ENCODE measurements at places on chromosomes 12 and 14. TPM values are rescaled to one million over a fixed set of nuclear protein-coding genes. Genes with fewer than 3 reads are reported as not detected.

- H3K4me1 ChIP-seq: peaks cover 38% of the 10 kb centered on the region
- H3K36me3 ChIP-seq: no peaks in the 10 kb centered on the region
- H3K27me3 ChIP-seq: no peaks in the 10 kb centered on the region
- no peak overlapping the region for H3K4me3 ChIP-seq
- H3K27ac ChIP-seq: no peak overlapping the region
- DNase-seq: no peak
Observed at GRCh38 chr14:99947695-99948094, 117.5 kb upstream of the EVL start.

GRCh38 chr12:8491646-8492530, 21.4 kb upstream of the CLEC4D start:
- DNase-seq: no peak
- H3K27me3 ChIP-seq: no peaks in the 10 kb centered on the region
- H3K36me3 ChIP-seq: no peaks in the 10 kb centered on the region
- H3K4me3 ChIP-seq: no peak overlapping the region

GRCh38 chr14:75232597-75232996, 46.0 kb upstream of the FOS start:
- no peaks in the 10 kb centered on the region for H3K27me3 ChIP-seq
- no peak overlapping the region for H3K27ac ChIP-seq
- peaks cover 12% of the 10 kb centered on the region for H3K4me1 ChIP-seq
- no peak overlapping the region for H3K4me3 ChIP-seq
- H3K36me3 ChIP-seq: no peaks in the 10 kb centered on the region

- H3K27me3 ChIP-seq: no peaks in the 10 kb centered on the region
- H3K36me3 ChIP-seq: no peaks in the 10 kb centered on the region
- DNase-seq: no peak
- no peaks in the 10 kb centered on the region for H3K4me1 ChIP-seq
- no peak overlapping the region for H3K27ac ChIP-seq
Observed at GRCh38 chr12:90100579-90100978, 391.9 kb upstream of the ATP2B1 start.

DNA sequence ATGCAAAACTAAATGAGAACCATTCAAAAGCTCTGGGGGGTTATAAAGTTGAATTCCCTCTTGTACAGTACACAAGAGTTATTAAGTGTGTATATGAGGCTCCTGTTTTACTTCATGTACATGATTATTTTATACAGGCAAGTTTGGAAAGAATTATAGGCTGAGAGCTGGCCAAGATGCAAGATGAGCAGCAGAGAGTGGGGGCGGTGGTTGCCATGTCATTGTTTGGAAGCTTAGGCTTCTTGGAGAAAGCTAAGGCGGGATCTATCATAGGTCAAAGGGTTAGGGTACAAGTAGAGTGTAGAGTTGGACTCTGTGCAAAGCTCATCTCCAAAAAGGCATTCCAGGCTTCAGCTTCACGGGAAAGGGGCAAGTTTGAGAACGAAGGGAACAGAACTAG, 297.1 kb upstream of the TBX3 start:
- no peak overlapping the region for H3K4me3 ChIP-seq
- no peaks in the 10 kb centered on the region for H3K4me1 ChIP-seq
- H3K27ac ChIP-seq: no peak overlapping the region
- no peaks in the 10 kb centered on the region for H3K36me3 ChIP-seq
- H3K27me3 ChIP-seq: no peaks in the 10 kb centered on the region

GRCh38 chr12:93808169-93808899, 131.2 kb downstream of the CRADD start:
- no peaks in the 10 kb centered on the region for H3K27me3 ChIP-seq
- no peak overlapping the region for H3K4me3 ChIP-seq
- no peaks in the 10 kb centered on the region for H3K36me3 ChIP-seq
- no peak overlapping the region for H3K27ac ChIP-seq
- no peaks in the 10 kb centered on the region for H3K4me1 ChIP-seq

- no peaks in the 10 kb centered on the region for H3K36me3 ChIP-seq
- no peak overlapping the region for H3K27ac ChIP-seq
- DNase-seq: no peak
Observed at GRCh38 chr14:36226164-36226563, 49.6 kb upstream of the PTCSC3 start.

GRCh38 chr14:105313381-105314286, 914 bp upstream of the PACS2 start:
- H3K4me3 ChIP-seq: peak overlapping the region; percentile 48
- peaks cover 7% of the 10 kb centered on the region for H3K4me1 ChIP-seq
- no peaks in the 10 kb centered on the region for H3K36me3 ChIP-seq
- H3K27me3 ChIP-seq: no peaks in the 10 kb centered on the region
- peak overlapping the region; percentile 82 for H3K27ac ChIP-seq

DNA sequence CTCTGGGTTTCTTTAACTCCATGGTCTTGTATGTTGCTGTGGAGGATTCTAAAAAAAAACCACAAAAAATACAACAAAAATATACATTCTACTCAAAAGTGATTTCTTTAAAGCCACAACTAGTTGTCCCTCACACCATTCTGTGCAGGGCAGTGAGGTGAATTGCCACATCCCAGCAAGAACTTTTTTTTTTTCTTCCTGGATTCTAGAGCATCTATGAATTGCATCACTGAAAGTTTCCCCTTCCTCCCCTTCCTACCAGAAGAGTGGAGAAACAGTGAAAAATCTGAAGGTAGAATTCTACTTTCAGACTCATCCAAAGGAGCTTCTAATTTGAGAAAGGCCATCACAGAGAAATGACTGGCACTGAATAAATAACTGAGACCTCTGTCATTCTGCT, 395.3 kb downstream of the AEBP2 start:
- H3K36me3 ChIP-seq: no peaks in the 10 kb centered on the region
- H3K4me1 ChIP-seq: no peaks in the 10 kb centered on the region
- DNase-seq: no peak
- no peak overlapping the region for H3K4me3 ChIP-seq
- H3K27ac ChIP-seq: no peak overlapping the region
- no peaks in the 10 kb centered on the region for H3K27me3 ChIP-seq

- H3K36me3 ChIP-seq: no peaks in the 10 kb centered on the region
- no peak overlapping the region for H3K4me3 ChIP-seq
- H3K4me1 ChIP-seq: no peaks in the 10 kb centered on the region
- no peaks in the 10 kb centered on the region for H3K27me3 ChIP-seq
Observed at GRCh38 chr12:6052940-6053329, 71.5 kb downstream of the VWF start.

- H3K4me3 ChIP-seq: no peak overlapping the region
- H3K4me1 ChIP-seq: no peaks in the 10 kb centered on the region
- H3K27ac ChIP-seq: no peak overlapping the region
- H3K36me3 ChIP-seq: no peaks in the 10 kb centered on the region
Observed at GRCh38 chr14:69092840-69093422, 60.0 kb downstream of the DCAF5 start.

DNA sequence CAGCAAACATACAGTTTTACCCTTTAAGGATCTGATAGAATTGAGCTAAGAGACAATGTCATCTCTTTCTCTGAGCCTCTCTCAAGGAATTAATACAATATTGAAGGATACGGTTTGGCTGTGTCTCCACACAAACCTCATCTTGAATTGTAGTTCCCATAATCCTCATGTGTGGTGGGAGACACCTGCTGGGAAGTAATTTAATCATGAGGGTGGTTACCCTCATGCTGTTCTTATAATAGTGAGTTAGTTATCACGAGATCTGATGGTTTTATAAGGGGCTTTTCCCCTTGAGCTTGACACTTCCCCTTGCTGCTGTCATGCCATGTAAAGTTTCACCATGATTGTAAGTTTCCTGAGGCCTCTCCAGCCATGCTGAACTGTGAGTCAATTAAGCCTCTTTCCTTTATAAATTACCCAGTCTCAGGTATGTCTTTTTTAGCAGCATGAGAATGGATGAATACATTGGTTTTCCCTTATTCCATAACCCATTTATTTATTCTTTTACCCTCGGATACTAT, 47.6 kb downstream of the TMEM30B start:
- H3K27ac ChIP-seq: no peak overlapping the region
- no peaks in the 10 kb centered on the region for H3K27me3 ChIP-seq
- H3K36me3 ChIP-seq: no peaks in the 10 kb centered on the region
- no peak for DNase-seq
- no peaks in the 10 kb centered on the region for H3K4me1 ChIP-seq
- H3K4me3 ChIP-seq: no peak overlapping the region

DNA sequence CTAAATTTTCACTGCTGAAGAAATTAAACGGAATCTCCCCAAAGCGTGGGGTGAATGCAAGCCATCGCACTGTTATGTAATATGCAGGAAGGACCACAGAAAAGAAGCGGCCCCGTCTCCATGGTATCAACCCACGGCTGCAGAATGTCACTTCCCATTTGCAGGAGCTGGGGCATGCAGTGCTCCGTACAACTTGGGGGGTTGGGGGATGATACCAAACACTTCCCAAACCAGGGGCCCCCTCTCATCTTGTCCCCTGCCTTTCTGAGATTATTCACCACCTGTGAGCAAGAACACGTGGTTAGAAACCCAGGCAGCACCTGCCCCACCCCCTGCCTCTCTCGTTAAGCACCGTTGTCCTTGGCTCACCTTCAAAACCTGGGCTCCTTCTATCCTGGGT, 505.1 kb upstream of the TMEM132C start:
- no peaks in the 10 kb centered on the region for H3K36me3 ChIP-seq
- no peaks in the 10 kb centered on the region for H3K4me1 ChIP-seq
- no peak overlapping the region for H3K4me3 ChIP-seq
- H3K27ac ChIP-seq: no peak overlapping the region
- no peaks in the 10 kb centered on the region for H3K27me3 ChIP-seq
- DNase-seq: no peak

GRCh38 chr12:3034067-3034750, 43.0 kb upstream of the TSPAN9 start:
- H3K4me1 ChIP-seq: peaks cover 18% of the 10 kb centered on the region
- DNase-seq: peak; percentile 59
- H3K36me3 ChIP-seq: no peaks in the 10 kb centered on the region
- H3K4me3 ChIP-seq: no peak overlapping the region
- H3K27ac ChIP-seq: no peak overlapping the region
- H3K27me3 ChIP-seq: no peaks in the 10 kb centered on the region

- H3K27me3 ChIP-seq: no peaks in the 10 kb centered on the region
- H3K4me3 ChIP-seq: no peak overlapping the region
- no peaks in the 10 kb centered on the region for H3K36me3 ChIP-seq
- H3K27ac ChIP-seq: no peak overlapping the region
Observed at GRCh38 chr12:38156497-38157245, 159.9 kb upstream of the ALG10B start.

GRCh38 chr12:46517579-46517962, 145.0 kb upstream of the SLC38A2 start:
- DNase-seq: no peak
- H3K27ac ChIP-seq: no peak overlapping the region
- H3K4me1 ChIP-seq: no peaks in the 10 kb centered on the region
- H3K4me3 ChIP-seq: no peak overlapping the region
- no peaks in the 10 kb centered on the region for H3K27me3 ChIP-seq

DNA sequence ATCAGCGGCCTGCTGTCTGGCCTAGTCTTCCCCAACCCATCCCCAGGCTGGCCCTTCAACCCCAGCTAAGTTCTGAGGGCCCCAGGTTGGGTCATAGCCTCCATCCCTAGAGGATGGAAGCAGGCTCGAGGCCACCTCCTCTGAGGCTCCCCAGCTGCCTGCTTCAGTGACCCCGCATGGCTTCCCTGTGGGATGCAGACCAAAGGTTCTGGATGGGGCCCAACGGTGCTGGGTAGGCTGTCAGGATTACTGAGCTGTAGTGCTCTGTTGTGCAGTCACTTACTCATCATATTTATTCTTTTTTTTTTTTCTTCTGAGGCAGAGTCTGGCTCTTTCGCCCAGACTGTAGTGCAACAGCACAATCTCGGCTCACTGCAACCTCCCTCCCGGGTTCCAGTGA, 92.0 kb downstream of the IRF2BPL start:
- H3K4me3 ChIP-seq: no peak overlapping the region
- DNase-seq: no peak
- H3K27ac ChIP-seq: no peak overlapping the region
- H3K27me3 ChIP-seq: no peaks in the 10 kb centered on the region

DNA sequence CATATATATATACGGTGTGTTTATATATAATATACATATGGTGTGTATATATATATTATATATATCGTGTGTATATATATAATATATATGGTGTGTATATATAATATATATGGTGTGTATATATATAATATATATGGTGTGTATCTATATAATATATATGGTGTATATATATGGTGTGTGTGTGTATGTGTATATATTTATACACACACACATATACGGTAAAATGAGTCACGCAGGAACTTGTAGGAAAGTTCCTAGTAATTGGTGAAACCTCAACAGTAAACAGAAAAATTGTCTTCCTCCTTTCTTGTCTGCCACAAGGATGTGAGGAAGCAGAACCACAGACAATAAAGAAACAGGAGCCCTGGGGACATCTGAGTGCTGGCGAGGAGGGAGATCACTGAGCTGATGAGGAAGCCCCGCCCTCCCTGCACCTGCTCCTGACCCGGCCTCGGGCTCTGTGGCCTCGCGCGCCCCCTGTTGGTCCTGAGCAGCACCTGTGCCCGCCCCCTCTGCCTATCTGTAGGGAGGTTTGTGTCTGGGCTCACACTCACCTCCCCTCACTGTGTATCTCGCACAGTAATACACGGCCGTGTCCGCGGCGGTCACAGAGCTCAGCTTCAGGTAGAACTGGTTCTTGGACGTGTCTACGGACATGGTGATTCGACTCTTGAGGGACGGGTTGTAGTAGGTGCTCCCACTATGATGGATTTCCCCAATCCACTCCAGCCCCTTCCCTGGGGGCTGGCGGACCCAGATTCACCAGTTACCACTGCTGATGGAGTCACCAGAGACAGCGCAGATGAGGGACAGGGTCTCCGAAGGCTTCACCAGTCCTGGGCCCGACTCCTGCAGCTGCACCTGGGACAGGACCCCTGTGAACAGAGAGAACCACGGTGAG, 1079.4 kb downstream of the TMEM121 start:
- peak; percentile 21 for DNase-seq
- no peak overlapping the region for H3K4me3 ChIP-seq
- H3K4me1 ChIP-seq: no peaks in the 10 kb centered on the region

DNA sequence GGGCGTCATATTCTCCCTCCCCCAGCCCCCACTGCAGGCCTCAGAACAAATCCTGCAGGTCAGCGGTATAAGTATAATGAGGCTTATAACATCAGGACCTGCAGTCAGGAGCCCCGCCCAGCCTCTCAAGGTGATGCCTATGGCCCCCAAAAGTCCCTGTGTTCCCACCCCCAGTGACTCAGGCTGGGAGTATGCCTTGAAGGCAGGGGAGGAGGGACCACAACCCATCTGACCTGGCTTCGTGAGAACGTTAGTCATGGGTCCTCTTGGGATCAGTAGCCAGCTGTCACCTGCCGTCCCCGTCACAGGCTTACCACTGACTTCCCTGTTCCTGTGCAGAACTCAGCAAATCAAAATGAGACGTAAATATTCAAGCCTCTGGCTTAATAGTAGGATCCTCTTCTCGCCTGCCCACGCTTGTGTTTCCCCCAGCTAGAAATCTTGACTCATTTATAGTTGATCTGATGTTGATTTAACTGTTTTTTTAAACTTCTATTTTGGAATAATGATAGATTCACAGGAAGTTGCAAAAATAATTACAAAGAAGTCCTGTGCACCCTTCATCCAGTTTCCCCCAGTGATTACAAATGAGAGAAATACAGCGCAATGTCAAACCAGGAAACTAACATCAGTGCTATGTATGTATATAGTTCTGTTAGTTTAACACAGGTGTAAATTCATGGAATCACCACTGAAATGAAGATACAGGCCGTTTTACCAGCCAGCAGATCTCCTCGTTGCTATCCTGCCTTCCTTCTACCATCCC, 107.5 kb downstream of the ADGRD1 start:
- no peak overlapping the region for H3K27ac ChIP-seq
- no peaks in the 10 kb centered on the region for H3K36me3 ChIP-seq
- DNase-seq: no peak
- H3K4me3 ChIP-seq: no peak overlapping the region

Gene SP7
- polyA plus RNA-seq: not detected

Gene B4GALNT3
- polyA plus RNA-seq: 14.9 TPM

Gene RNASE7
- polyA plus RNA-seq: 0.11 TPM

Gene OR10G3
- not detected for polyA plus RNA-seq

Gene GLIPR1L1
- not detected for polyA plus RNA-seq

Gene TUBA1C
- 47.0 TPM for polyA plus RNA-seq

Gene PTPN21
- 5.0 TPM for polyA plus RNA-seq

Gene SDS
- polyA plus RNA-seq: 0.21 TPM

Data from pancreas (tissue), 10 donors.